ENCODE measurements at places on chromosomes 6 and 20.

DNA sequence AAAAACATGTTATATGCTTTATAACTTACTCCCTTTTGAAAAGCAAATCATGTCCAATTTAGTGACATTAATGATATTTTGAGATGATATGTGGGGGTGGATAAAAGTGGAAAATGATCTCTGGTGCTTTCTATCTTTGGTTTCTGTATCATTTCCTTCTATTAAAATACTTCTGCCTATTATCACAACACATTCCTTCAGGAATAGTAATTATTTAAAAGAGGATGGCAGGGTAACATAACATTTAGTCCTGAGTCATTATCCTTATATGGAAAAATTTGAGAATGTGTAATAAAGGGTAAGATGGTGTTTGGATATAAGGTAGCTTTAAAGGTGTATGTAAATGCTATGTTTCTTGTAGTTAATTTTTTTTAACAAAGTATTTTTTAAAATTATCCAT, 657.7 kb downstream of the PHF3 start:
- DNase-seq: no peak

DNA sequence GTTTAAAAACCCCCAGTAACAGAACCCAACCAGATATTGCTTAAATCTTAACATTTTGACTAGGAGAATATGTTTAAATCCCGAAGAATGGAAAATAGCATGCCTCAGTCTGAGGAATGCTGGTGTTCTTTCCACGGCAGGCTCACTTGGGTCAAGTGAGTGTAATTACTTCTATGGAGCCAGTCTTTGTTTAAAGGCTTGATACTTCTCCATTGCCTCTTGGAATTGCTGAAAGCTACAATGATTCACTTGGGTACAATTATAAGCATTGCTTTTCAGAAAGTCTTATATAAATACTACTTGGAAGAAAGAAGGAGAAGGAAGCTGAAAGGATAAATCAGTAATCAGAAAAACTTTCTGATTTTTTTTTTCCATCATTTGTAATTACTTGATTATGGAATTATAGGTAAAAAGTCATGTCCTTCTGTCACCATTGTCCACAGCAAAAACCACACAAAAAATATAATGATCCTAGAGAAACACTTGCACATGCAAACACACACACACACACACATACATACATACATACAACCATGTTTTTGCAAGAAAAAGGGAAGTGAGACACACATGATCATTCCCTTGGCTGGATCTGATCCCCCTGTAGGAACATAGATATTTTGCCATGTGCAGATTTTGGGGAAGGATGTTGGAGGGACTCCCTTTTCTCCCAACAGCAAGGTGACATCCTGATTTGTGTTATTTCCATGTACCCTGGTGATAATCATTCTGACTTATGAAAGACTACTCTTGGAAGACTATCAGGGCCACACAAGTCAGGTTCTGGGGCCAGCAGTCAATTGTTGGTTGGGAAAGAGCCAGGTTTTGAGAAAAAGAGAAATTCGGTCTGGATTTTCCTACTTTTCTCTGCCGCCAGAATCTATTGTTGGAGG, 396.0 kb upstream of the BTBD3 start:
- DNase-seq: no peak

DNA sequence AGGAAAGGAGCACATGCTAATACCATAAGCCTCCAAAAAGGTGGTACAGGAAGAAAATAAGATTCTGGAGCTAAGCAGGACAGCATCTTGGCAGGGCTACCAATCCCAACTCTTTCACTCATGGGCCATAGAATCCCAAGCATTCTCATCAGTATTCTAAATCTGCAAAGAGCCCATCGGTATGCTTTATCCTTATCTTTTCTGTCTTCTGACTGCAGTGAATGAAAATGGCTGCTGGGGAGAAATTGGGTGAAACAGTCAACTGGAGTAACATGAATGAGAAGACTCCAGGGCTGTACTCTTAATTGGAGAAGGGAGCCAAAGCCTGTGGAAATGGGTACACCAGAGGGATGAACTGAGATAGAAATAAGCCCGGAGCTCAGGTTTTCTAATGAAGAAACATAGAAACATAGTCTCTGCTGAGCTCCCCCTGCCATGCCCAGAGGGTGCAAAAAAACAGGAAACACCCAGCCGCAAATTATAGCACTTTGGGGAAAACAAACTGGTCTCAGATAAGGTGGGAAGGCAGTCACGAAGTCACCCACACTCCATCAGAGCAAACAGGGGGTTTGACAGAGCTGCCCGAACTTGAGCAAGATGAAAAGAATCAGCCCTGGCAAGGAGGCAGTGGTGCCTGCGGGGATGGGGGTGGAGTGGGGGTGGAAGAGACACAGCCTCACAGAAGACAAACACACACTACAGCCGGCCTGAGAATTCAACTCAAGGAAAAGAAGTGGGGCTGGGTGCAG, 35.4 kb upstream of the E2F3 start:
- peak; percentile 7 for DNase-seq

GRCh38 chr6:111912904-111913303, 39.7 kb upstream of the FYN start:
- DNase-seq: no peak

GRCh38 chr6:53322188-53323029, 26.3 kb downstream of the ELOVL5 start:
- DNase-seq: no peak

- DNase-seq: no peak
Measured at GRCh38 chr20:15940127-15940526, 633.1 kb downstream of the KIF16B start.

GRCh38 chr6:66558189-66558588, 851.2 kb upstream of the EYS start:
- no peak for DNase-seq

- DNase-seq: no peak
Measured at GRCh38 chr20:58613061-58613854, 37.8 kb upstream of the STX16 start.

- DNase-seq: no peak
Measured at GRCh38 chr6:3789896-3790558, 38.5 kb upstream of the PXDC1 start.

- DNase-seq: no peak
Measured at GRCh38 chr6:16002332-16003196, 126.3 kb upstream of the MYLIP start.

- DNase-seq: no peak
Measured at GRCh38 chr6:56840467-56841380, 114.2 kb upstream of the BEND6 start.

- DNase-seq: no peak
Measured at GRCh38 chr6:57247603-57248002, 25.5 kb upstream of the RAB23 start.

GRCh38 chr6:46240866-46241565, 70.2 kb upstream of the ENPP5 start:
- DNase-seq: no peak

GRCh38 chr20:40813708-40814630, 124.9 kb upstream of the MAFB start:
- no peak for DNase-seq

DNA sequence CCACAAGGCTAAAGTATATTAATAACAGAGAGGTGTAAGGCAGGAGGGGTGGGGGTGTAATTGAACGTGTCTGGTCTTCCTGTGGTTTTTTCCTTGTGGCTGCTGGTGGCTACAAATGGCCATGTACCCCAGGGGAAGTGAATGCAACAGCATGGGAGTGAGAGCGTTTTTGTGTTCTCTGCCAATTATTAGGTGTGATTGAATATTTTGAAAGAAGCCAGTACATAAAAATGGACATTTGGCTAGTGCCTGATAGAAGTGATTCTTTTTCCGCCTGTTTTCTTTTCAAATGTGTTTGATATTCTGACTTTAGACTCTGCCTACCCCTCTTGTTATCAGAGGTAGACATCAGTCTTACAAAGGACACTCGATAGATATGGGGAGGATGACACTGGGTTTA, 141.3 kb downstream of the PRL start:
- DNase-seq: no peak

- no peak for DNase-seq
Measured at GRCh38 chr6:139777202-139777970, 402.9 kb upstream of the CITED2 start.

- DNase-seq: no peak
Measured at GRCh38 chr20:8587810-8588209, 455.7 kb downstream of the PLCB1 start.

DNA sequence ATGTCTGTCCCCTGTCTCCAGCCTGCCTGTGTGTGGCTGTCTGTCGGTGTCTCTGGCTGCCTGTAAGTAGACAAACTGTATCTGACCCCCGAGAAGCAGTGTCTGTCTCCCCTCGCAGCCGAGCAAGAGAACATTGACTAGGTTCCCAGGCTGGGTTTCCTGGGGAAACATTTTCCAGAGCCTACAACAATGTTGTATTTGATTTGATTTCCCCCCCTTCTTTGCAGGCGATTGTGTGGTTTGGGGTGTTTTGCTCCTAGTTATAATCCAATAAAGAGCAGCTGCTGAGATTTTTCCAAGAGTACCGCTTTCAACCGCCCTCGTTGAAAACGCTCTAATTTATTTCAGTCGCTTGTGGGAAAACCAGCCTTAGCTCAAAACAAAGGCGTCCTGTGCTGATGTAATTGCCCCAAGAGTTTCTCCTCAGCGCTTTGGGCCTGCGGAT, 92.6 kb downstream of the CDC5L start:
- no peak for DNase-seq

DNA sequence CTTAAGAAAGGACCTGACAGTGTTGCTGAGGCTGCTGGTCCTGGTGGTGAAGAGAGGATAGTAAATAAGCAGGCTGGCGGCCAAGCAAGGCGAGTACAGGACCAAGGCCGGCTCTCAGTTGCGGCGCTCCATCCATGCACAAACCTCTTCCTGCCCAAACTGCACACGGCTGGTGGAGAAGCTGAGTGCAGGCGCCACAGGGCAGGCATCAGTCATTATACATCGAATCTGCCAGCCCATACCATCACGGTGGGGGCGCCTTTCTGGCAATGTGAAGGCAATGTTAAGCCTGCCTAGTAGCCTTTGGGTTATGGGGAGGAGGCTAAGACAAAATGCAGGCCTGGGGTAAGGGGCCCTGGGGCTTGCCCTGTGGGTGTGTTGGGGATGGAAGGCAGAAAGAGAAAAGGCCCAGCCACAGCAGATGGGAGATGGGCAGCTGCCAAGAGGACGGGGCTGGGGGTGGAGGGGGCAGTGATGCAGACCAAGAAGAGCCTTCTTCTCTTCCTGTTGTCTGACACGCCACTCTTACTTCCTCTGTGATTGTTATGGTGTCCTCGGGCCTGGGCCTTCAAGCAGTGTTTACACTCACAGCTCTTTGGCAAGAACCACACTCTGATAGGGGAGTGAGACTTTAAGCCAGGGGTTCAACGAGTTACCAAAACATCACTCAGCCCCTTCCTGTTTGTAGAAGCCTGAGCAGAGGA, 20.3 kb upstream of the KCNK16 start:
- DNase-seq: no peak

DNA sequence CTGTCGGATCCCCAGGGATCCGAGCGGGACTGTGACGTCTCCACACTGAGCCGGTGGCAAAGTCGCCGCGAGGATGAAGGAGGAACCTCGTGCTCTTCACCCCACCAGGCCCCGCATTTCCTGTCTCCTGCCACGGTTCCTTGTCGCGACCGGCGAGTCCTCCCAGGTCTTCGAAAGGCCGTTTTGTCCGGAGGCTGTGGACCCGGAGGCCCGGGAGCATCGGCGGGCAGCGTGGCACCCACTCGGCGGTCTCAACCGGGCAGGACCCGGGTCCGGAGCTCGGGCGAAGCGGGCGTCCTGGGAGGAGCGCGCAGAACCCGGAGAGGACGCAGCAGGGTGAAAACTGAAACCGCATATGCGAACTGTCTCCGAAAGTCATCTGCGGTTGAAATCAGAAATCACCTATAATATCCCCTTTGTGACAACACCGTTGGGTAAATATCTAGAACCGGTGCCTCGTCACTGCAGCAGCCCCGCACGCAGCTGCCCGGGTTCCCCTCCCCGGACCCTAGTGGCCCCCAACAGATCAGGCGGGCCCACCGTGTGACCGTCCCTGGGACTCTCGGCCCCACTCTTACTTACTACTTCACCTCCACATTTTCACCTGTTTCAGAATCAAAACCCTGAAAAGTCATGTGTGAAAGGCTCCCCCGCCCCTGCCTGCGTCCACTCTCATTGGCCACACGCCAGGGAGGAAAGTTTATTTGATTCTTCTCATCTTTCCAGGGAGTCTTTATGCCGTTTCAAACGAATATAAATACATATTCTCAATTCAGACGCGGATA, 3.1 kb upstream of the ULBP2 start:
- no peak for DNase-seq

DNA sequence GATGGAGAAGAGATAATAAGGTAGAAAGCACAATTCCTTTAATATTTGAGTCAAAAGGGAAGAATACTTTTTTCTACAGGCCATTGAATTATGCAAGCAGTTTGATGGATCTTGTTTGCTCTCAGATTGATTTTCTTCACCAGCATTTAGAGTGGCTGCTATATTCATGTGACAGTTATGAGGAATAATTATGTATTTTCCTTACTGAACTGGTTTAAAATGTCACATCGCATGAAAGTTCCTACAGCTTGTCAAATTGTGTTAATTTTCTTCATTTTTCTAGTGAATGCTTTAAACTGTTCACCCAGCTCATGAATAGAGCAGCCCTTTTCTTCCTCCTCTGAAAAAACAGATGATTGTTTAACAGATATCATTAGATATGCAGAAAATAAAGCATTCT, 37.4 kb upstream of the TPD52L1 start:
- DNase-seq: no peak

DNA sequence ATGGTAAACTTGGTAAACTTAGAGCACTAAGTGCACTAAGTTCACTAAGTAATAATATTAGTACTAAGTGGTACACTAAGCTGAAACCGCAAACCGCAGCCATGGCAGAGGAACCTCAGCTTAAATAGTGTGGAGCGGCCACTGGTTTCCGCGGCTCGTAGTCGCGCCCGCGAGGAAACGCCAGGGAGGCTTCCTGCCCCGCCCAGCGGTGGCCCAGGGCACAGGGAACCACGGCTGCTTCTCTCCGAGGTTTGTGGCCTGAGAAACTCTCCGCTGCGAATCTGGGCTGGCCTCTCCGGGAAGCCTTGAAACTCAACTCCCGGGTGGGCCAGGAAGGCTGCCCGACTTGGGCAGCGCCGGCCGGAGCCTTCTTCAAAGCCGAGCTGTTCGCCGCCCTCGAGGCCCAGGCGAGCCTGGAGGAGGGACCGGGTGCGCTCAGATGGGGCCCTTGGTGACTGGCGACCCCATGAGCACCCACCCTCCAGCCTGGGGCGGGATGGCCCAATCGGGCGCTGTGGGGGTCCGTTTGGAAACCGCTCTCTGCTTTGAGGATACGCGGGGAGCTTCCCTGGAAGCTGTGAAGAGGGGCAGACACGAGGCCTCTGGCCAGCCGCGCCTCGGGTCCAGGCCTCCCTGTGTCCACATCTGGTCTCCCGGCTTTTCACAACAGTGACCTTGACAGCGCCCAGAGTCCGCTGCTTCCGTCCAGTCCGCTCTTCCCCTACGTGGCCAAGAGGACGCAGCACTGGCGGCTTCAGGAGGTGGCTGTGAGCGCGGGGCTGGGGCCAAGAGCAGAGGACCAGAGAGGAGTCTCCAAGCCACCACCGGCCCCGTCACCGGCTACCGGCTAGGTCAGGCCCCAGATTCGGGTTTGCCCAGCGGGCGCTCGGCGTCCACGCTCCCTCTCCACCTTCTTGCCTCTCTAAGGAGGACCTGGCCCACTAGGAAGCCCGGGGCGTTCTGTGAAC, 25.4 kb upstream of the HLA-E start:
- peak; percentile 26 for DNase-seq

GRCh38 chr20:15563836-15564235, 1009.4 kb downstream of the KIF16B start:
- no peak for DNase-seq

GRCh38 chr6:166068768-166069167, 98.9 kb downstream of the TBXT start:
- DNase-seq: no peak
